ENCODE measurements at places on chromosomes 12 and 14.

GRCh38 chr12:93741659-93742109, 64.5 kb downstream of the CRADD start:
- DNase-seq: no peak

- DNase-seq: no peak
Measured at GRCh38 chr12:66132408-66132807, 1.9 kb upstream of the LLPH start.

DNA sequence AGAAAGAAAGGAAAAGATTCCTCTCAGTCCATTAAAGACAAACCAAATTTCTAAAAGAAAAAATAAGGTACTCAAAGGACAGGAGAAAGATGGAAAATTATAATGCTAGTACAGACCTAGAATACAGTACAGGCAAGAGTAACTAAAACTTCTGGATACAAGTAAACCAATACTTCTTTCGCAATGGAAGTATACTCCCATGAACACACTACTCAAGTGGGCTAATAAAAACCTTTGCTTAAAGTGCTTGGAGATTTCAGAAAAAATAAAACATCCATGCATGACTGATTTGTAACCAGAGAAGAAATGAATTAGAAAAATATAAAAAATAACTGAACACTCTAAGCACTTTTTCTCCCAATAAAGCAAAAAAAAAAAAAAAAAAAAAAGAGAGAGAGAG, 3.5 kb downstream of the ZBTB25 start:
- DNase-seq: no peak

DNA sequence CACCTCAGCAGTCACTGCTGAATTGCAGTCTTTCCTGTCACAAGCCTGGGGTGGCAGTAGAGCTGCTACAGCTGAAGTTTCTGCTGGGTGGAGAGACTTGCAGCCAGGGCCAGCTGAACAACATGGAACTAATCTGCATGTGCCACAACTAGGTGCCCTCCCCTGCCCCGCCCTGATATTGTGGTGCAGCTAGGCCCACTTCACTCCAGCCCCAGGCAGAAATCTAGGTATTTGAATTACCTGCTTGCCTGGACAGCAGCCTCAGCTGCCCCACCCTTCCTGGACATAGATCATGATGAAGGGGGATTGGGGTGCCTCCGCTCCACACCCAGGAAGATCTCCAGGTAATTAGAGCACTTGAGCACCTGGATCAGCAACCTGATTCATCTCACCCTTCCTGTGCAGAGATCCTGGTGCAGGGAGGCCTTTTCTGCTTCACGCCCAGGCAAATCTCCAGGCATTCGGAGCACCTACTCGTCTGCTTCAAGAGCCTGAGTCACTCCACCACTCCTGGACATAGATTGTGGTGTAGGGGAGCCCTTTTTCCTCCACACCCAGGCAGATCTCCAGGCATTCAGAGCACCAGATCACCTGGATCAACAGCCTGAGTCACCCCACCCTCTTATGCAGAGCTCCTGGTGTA, 477.0 kb downstream of the SOX5 start:
- DNase-seq: no peak

DNA sequence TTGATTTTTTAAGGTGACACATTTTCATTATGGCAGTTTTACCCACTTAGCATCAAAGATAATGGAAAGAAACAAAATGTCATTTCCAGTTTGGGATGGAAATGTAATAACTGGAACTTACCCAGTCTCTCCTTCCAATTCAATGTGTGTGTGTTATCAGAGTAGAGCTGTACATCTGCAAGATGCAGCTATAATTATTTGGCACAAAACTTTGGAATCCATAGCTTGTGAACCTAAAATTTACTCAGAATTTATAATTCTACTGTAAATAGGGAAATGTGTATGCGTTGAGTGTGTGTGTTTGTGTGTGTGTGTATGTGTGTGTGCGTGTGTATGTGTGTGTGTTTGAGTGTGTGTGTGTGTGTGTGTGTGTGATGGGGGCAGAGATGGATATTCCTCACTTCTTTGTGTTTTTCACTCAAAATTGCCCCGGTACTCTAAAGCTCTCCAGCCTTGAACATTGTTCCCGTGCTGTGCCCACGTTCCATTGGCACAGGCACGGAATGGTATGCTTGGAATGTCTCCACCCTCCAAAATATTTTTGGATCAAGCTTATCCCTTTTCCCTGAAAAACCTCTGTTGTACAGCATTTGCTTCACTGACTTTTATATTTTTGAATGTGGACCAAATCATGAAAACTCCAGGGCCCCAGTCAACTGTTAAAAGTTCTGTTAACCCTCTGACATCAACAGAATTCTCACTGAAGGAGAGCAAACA, 150.2 kb upstream of the BMP4 start:
- no peak for DNase-seq

DNA sequence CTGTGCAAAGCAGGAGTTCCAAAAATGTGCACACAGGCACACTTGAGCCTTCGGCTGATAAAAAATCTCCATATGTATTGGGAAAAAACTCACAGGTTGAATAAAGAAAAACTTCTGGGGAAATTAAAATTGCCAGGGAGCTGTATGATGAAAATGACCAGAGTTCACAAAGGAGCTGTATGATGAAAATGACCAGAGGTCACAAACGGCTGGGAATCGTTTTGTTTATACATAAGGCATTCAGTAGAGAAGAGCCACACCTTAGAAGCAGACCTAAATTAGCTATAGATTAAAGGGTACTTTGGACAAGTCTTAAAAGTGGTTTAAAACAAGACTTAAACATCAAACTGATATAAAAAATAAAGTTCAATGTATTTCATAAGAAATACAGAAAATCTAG, 251.7 kb upstream of the TMEM132C start:
- DNase-seq: no peak

DNA sequence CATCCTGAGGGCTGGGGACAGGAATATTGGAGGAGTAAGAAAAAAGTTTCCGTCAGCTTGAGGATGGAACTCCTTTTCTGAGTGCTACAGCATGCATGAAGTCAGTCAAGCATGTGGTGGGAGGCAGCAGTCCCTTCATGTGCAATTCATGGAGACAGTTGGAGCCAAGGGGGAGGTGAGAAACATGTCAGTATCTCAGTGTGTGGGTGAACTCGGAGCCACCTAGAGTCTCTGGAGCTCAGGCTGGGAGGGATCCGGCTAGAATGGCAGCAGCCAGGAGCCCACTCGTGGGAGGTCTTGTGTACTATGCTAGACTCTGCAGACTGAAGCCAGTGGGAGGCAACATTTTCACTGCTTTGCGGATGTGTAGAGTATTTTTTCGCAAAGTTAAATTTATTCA, 60.3 kb downstream of the AVPR1A start:
- no peak for DNase-seq

DNA sequence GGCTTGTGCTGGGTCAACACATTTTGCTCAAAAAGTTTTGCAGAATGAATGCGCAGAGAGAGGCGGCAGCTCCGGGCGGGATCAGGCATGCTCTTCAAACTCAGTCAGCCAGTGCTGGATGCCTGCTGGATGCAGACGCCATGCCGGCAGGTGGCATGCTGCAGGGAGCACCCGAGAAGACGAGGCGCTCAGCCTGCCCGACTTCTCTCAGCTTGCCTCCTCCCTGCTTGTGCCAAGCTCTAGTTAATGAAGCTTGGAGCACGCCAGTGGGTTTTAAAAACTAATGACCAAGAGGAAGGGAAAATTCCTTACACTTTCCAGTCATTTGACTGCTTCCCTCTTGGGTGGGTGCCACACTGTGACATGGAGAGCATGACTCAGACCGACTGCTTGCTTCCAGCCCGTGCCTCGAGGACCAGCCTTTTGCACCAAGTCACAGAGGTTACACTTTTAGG, 39.8 kb downstream of the SLC24A4 start:
- peak; percentile 27 for DNase-seq

GRCh38 chr12:11827091-11828061, 177.9 kb downstream of the ETV6 start:
- peak; percentile 67 for DNase-seq

DNA sequence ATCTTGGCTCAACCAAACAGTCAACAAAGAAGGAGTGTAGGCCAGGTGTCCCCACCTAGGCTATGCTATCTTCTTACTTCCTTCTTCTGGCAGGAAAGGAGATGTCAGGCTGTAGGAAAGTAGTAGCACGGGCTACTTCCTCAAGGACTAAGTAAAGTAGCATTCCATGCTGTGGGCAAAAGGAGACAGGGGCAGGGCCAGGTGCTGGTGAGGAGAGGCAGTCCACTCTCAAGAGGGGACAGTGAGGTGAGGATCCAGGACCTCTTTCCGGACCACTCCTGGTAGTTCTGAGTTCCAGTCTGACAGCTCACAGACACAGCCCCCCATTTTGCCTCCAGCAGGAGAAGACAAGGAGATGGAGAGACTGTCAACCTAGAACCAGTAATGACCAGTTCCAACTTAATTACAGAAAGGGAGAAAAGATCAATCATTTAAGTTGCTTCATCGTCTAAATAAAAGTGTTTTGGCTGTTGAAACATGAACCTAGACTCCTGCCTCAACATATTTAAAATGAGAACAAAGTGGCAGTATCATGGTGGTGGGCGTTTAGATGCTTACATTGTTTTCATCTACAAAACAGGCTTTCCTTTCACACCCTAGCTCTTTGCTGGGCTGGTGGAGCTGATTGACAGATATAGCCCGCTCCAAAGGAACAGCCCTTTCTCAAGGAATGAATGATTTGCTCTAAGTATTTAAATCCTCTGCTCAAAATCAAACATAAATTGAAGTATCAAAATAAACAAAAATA, 5.1 kb upstream of the SSTR1 start:
- no peak for DNase-seq

- DNase-seq: no peak
Measured at GRCh38 chr12:42283739-42284138, 42.2 kb downstream of the ZCRB1 start.

- DNase-seq: no peak
Measured at GRCh38 chr12:13386323-13387039, 190.0 kb downstream of the EMP1 start.

DNA sequence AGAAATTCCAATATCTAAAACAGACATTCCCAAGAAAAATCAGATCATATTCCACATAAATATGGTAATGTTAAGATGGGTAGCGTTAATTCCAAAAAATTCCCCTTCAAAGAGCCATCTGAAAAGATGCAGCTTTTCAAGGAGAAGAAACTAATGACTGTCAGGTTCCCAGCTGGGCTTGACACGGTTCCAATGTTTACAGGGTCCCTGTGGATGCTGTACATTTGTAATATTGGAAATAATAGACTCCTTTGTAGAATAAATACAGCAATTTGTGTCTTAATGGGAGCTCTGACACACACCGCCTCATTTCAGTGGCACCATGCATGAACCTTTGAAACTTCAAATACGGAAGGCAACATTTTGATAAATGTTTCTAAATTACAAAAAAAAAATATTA, 140.6 kb downstream of the ITPR2 start:
- DNase-seq: no peak

DNA sequence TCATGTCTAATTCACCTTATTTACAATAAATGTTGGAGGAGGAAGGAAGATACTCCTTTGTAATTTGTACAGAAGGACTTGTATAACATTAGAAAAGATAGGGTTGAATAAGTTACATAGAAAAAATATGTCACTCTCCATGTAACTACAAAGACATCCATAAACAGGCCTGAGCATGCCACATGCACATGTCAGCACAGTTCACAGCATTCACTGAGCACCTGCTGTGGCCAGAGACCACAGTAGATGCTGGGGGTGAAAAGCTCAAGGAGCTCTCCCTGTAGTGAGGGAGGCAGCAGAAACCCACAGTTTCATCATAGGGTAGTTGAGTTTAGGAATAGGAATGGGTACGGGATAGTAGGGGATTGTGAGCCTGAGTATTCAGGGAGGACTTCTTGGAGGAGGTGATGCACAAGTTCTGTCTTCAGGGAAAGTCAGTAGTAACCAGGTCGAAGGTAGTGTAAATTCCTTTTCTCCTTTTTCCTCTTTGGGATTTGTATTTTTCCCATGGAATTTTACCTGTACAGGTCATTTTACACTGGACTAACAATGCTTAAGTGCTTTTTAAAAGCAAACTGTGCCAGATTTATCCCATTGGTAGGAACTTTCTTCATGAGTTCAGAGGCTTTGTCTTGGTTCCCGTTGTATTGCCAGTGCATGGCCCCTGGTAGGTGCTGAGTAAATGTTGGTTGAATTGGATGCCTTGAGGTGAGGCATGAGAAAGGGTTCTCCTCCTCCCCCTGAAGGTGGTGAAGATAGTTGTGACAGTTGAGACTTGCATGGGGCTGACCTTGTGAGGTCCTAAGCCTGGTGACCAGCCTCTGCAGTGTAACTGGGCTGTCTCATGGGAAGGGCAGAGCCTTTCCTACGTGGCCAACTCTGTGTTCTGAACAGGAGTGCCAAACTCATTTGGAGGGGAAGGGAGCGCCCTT, 20.2 kb downstream of the PRKCH start:
- no peak for DNase-seq
